GM23338 (cell line): ENCODE measurements at places on chromosomes 2 and 18.

GRCh38 chr18:78934003-78934402 lies 45.6 kb upstream of the SALL3 start:
- DNase-seq: no peak

DNA sequence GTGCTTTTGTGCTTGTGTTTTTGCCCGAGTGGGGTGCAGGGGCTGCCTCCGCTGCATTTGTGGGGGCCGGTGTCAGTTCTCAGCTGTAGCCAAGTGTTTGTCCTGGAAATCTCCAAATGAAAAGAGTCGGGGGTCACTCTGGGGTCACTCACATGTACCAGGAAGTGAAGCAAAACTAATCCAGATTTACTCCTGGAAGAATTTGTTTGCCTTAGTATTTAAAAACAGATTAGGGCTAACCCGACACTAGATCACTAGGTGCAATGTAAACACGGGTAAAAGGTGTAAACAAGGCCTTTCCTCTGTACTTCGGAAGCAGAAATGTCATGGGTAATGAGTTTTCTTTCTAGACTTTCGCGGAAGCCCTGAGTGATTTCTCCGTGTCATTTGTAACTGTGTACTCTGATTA lies 50.3 kb downstream of the GBX2 start:
- DNase-seq: no peak

DNA sequence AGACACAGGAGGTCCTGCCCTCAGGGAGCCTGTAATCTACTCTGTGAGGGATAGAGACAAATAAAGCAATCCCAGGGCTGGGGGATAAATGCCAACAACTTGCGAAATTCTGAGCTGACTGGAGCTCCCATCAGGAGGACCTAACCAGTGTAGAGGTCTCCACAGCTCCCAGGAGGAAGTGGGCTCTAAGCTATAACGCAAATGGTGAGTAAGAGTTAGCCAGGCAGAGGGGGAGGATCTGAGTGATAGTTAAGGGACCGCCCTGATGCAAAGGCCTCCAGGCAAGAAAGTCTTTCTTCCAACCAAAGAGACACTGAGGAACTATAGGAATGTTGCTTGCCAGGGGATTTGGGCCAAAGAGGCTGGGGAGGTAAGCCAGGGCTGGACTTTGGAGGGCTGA lies 16.0 kb upstream of the ZNF532 start:
- DNase-seq: peak; percentile 68

- no peak for DNase-seq
These were observed 68.0 kb upstream of the ZNF236 start for GRCh38 chr18:76754351-76754750.

DNA sequence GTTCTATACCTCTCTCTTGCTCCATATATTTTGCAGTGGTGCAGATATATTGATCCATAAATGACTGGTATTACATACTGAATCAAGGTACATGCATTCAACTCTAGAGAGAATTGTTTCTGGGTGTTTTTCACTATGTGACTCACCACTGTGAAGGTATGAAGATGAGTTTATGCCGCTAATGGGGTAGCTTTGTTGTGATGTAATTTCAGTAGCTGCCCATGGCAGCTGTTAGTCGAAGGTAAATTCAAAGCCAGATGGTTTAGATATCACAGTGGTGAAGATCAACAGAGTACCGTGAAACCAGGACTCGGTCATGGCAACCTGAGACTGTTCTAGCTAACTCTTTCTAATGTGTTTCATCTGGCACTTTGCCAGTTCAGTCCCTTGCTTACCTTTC lies 50.4 kb downstream of the PKP4 start:
- DNase-seq: no peak

DNA sequence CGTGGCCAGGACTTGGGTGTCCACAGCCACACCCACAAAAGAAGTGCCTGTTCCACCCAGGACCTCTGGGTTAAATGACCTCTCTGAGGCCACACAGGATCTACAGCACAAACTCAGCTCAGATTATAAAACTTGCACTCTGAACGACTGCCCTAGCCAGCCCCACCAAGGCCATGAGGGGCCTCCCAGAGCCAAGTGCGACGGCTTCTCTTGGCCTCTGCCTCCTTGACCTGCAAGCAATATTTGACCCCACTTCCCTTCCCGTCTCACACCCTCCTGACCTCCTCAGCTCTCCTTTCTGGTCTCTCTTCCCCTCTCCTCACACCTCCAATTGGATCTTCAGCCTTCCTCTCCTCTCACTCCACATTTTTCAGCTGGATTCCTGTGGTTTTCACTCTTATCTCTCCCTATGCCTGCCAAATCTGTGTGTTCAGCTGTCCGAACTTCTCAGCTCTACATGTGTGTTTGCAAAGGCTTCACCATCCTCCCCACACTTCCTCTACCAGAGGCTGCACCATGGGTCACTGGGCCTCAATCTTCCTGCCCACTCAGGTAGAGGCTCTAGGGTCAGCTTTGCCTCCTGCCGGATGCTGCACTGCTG lies 25.3 kb upstream of the STEAP3 start:
- DNase-seq: no peak

DNA sequence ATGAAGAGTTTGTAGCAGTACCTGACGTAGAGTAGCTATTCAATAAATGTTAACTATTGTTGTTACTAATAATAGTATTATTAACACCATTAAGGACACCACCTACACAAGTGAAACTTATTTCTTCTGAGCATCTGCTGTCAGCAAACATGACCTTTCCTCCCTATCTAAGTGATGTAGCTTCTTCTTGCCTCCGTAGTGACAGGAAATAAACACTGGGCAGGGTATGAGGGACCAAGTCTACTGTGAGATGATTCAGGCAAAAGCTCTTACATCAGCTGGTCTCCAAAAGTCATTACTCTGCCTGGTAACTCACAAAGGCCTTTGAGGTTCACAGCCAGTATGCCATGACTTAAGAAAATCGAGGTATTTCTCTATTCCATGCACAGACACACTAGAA lies 750.5 kb downstream of the CPS1 start:
- DNase-seq: no peak

GRCh38 chr18:76479351-76480238 lies 15.4 kb downstream of the ZNF516 start:
- no peak for DNase-seq

DNA sequence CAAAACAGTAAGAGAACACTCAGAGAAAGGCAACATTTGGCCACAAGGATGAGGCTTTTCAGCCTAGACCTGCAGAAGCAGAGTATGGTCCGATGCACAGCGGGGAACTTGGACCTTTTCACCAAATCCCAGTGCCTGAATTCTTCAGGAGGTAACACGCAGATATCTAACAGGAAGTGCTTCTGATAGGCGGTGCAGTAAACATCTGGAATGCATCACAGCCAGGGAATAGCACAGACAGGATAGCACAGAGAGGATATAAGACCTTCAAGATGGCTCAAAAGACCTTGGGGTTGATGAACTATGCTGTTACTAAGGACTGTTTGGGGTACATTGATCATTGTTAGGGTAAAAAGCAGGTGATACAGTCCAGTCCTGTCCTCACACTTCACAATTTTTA lies 1.7 kb downstream of the TMEM127 start:
- no peak for DNase-seq

DNA sequence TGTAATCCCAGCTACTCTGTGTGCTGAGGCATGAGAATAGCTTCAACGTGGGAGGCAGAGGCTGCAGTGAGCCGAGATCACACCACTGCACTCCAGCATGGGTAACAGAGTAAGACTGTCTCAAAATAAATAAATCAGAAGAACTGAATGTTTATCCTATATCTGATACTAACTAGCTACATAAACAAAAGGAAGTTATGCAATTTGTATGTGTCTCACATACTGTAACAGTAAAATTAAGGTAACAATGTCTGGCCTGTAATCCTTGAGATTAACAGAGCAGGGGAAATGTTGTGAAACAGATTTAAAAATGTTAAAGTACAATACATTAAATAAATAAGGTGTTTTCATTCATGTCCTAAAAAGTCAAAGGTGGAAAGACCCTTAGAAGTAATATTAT lies 150.8 kb downstream of the MEMO1 start:
- DNase-seq: no peak

- DNase-seq: no peak
These were observed 246.8 kb upstream of the DCC start for GRCh38 chr18:52093171-52093570.

DNA sequence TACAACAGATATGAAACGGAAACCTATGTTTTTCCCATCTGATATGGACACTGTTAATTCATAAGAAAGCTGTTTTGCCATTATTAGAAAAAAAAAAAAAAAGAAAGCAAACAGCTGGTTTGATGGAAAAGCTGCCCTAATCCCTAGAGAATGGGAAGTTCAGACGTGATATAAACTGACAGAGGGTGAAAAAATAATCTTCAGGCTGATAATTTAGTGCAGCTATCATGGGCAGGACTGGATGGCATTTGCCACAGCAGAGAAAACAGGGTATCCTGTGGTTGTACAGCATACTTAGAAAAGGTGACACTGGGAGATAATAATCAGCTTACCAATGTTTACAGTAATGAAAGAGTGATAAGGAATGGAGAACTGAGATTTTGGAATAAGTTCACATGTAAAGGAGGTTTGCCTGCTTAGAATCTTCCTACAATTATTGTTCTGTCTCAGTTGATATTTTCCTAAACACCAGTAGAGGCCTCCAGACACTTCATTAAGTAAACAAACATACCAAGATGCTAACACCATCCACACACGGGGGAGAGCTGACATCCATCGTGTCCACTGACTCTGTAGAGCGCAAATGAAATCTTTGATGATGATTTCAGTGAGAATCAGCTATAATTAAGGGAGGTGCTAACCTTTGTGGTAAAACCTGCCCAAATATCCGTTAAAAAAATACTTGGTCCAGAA lies 211.6 kb upstream of the MMADHC start:
- peak; percentile 6 for DNase-seq

GRCh38 chr18:10750191-10751035 lies 224.6 kb downstream of the NAPG start:
- no peak for DNase-seq

DNA sequence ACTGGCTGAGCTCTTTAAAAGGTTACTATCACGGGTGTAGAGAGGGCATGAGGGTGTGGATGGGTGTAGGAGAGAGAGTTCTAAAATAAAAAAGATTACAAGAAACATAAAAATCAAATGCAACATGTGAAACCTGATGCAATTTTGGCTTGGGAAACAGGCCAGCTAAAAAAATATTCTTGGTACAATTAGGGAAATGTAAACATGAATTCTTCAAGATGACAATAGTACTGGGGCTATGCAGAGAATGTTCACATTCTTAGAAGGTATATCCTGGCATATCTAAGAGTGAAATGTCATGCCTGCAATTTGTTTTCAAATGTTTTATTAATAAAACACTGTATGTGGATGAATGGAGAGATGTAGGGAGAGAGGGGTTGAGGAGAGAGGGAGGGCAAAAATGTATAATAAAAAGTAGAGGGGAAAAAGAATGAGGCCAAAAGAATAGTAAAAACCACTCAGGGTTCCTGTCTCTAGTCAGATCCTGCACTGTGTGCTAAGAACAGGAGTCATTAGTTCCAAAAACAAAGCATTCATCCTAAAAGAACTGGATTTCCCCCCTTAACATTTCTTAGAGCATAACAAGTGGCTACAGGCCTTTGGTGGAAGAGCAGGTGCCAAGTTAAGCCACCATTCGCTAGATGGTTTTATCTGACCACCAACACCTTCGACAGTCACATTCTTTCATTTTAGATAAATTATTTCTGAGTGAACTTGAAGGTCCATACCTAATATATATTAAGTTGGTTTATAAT lies 77.3 kb downstream of the LPIN2 start:
- DNase-seq: no peak

DNA sequence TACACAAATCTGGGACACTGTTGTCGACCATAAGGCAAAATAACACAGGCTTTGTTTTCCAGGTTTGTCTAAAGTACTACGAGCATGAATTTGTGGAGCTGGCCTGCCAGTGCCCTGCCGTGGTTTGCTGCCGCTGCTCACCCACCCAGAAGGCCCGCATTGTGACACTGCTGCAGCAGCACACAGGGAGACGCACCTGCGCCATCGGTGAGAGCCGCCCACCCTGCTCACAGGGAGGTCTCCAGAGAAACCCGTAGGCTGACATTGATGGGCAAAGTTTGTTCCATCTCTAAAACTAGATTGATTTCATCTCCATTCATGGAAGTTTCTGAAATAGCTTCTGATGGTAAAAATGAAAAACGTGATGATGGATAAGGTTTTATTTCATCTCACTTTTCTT lies 50.4 kb upstream of the NFATC1 start:
- DNase-seq: no peak

GRCh38 chr2:86272111-86272510 lies 65.3 kb downstream of the REEP1 start:
- no peak for DNase-seq

DNA sequence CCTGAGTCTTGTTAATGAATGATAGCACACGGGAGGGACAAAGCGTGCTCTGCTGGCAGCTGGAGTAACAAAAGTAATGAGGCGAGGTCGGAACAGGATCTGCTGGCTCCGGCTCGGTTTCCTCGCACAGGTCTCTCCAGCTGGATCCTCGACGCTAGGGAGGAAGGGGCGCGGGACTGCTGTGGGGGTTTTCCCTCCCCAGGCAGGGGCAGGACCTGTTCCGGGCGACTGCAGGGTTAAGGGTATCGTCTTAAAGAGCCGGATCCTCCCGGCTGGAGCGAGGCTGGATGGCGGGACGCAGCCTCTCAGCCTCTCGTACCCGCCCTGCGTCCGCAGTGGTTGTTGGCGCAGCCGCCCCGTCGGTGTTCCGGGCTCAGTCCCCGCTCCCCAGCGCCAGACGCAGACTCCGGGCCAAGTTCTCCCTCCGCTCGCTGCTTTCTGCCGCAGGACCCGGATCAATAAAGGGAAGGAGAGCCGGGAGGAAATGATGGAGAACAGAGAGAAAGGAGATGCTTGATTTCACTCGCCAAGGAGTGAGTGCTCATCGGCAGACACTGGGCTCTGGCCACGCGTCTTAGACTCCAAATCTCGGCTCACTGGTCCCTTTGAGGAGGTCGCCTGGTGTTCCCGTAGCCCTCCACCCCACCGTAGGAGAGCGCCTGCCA lies 1.1 kb upstream of the LIPG start:
- peak; percentile 66 for DNase-seq
